Naive B cell (primary cell): ENCODE measurements at places on chromosomes 16 and 17.

- H3K4me1 ChIP-seq: no peaks in the 10 kb centered on the region
- H3K36me3 ChIP-seq: no peaks in the 10 kb centered on the region
- no peak overlapping the region for H3K4me3 ChIP-seq
- H3K27me3 ChIP-seq: peaks cover 5% of the 10 kb centered on the region
These were observed 2.4 kb upstream of the NACA2 start for GRCh38 chr17:61593426-61593825.

GRCh38 chr17:58702045-58702476 is 9.7 kb downstream of the RAD51C start:
- H3K4me1 ChIP-seq: no peaks in the 10 kb centered on the region
- H3K27me3 ChIP-seq: no peaks in the 10 kb centered on the region
- peaks cover 5% of the 10 kb centered on the region for H3K36me3 ChIP-seq

DNA sequence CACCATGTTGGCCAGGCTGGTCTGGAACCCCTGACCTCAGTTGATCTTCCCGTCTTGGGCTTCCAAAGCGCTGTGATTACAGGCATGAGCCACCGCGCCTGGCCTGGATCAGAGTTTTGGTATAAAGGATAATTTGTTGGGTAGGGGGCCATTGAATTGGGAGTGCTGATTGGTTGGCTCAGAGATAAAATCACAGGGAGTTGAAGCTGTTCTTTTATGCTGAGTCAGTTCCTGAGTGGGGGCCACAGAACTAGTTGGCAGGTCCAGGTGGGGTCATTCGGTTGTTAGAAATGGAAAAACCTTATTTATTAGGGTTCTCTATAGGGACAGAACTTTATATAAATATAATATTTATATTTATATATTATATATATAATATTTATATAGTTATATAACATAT is 147.1 kb downstream of the SSH2 start:
- no peaks in the 10 kb centered on the region for H3K36me3 ChIP-seq
- DNase-seq: no peak
- H3K27ac ChIP-seq: no peak overlapping the region

GRCh38 chr17:33560165-33560564 is 267.1 kb upstream of the ASIC2 start:
- H3K27ac ChIP-seq: no peak overlapping the region
- DNase-seq: no peak
- H3K36me3 ChIP-seq: no peaks in the 10 kb centered on the region
- H3K4me1 ChIP-seq: no peaks in the 10 kb centered on the region
- H3K27me3 ChIP-seq: no peaks in the 10 kb centered on the region
- H3K4me3 ChIP-seq: no peak overlapping the region

GRCh38 chr17:81401723-81402529 is 6.7 kb downstream of the BAHCC1 start:
- DNase-seq: no peak
- H3K4me3 ChIP-seq: peak overlapping the region; percentile 63
- H3K27me3 ChIP-seq: peaks cover 72% of the 10 kb centered on the region
- peaks cover 7% of the 10 kb centered on the region for H3K36me3 ChIP-seq

- peaks cover 4% of the 10 kb centered on the region for H3K36me3 ChIP-seq
- no peaks in the 10 kb centered on the region for H3K27me3 ChIP-seq
- no peak overlapping the region for H3K27ac ChIP-seq
- H3K4me1 ChIP-seq: peaks cover 27% of the 10 kb centered on the region
- peak overlapping the region; percentile 55 for H3K4me3 ChIP-seq
These were observed 14.6 kb downstream of the NUDT7 start for GRCh38 chr16:77736879-77737278.

DNA sequence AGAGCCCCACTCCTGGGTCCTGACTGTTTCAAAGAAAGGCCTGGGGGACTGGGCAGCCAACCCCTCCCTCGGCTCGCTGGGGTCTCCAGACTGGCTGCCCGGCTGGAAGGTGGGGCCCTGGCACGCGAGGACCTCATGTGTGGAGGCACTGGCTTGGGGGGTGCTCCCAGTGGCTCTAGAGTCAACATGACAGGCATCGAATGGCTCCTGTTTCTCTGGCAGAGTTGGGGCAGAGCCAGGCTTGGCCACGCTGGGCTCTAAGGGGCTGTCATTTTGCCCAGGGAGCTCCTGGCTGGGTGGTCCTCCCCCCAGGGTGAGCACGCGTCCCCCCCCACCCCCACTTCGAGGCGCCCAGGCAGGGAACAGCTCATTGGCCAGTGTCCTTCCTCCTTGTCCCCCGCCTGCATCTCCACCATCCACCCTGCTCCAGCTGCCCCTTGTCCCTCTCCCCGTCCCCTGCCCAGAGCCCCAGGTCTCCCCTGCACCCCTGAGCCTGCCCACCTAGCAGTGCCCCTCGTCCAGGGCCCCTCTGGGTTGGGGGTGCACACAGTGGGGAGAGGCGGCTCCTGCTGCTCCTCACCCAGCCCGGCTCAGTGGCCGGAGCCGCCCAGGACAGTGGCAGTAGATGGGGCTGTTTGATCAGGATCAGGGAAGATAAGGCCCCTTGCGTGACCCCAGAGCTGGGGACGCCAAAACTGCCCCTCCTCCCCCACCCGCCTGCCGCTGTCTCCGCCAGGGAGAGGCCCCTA is 2.7 kb downstream of the GCGR start:
- H3K4me3 ChIP-seq: no peak overlapping the region
- H3K4me1 ChIP-seq: peaks cover 12% of the 10 kb centered on the region
- no peaks in the 10 kb centered on the region for H3K36me3 ChIP-seq
- no peak overlapping the region for H3K27ac ChIP-seq
- no peak for DNase-seq

GRCh38 chr16:79484237-79484636 is 116.3 kb downstream of the MAF start:
- no peak for DNase-seq
- no peak overlapping the region for H3K4me3 ChIP-seq
- H3K4me1 ChIP-seq: no peaks in the 10 kb centered on the region
- peaks cover 23% of the 10 kb centered on the region for H3K27me3 ChIP-seq
- H3K27ac ChIP-seq: no peak overlapping the region
- H3K36me3 ChIP-seq: no peaks in the 10 kb centered on the region

DNA sequence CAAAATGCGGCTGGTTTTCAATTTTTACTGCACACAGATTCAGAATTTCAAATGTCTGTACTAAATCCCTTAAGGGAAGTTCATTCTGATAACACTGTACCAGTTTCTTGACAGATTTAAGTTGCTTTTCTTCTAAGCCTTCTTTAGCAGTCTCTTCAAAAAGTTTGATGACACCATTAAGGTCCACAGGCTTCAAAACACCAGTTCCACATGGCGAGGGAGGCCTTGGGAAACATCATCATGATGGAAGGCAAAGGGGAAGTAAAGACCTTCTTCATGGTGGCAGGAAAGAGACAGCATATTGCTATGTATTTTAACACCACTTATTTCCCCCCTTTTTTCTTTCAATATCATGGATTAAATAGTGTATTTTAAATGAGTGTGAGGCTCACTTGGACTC is 24.5 kb downstream of the NLRC5 start:
- H3K4me1 ChIP-seq: peaks cover 34% of the 10 kb centered on the region
- no peak for DNase-seq
- no peaks in the 10 kb centered on the region for H3K27me3 ChIP-seq
- H3K4me3 ChIP-seq: no peak overlapping the region

- H3K4me1 ChIP-seq: peaks cover 9% of the 10 kb centered on the region
- no peak for DNase-seq
- peaks cover 3% of the 10 kb centered on the region for H3K36me3 ChIP-seq
- H3K27me3 ChIP-seq: no peaks in the 10 kb centered on the region
These were observed 18.6 kb downstream of the FLOT2 start for GRCh38 chr17:28878981-28879380.

- peaks cover 7% of the 10 kb centered on the region for H3K4me1 ChIP-seq
- no peak for DNase-seq
- no peaks in the 10 kb centered on the region for H3K36me3 ChIP-seq
These were observed 4.0 kb upstream of the SMTNL2 start for GRCh38 chr17:4580291-4580690.

- H3K4me3 ChIP-seq: no peak overlapping the region
- H3K36me3 ChIP-seq: no peaks in the 10 kb centered on the region
- no peaks in the 10 kb centered on the region for H3K27me3 ChIP-seq
- peak overlapping the region; percentile 79 for H3K27ac ChIP-seq
- peaks cover 6% of the 10 kb centered on the region for H3K4me1 ChIP-seq
- DNase-seq: no peak
These were observed 55.3 kb downstream of the USP22 start for GRCh38 chr17:20987511-20987910.

- no peak for DNase-seq
- H3K4me3 ChIP-seq: no peak overlapping the region
- no peak overlapping the region for H3K27ac ChIP-seq
- H3K27me3 ChIP-seq: peaks cover 6% of the 10 kb centered on the region
- H3K36me3 ChIP-seq: no peaks in the 10 kb centered on the region
These were observed 44.5 kb downstream of the ZNRF1 start for GRCh38 chr16:75043175-75043895.

- no peak overlapping the region for H3K4me3 ChIP-seq
- no peaks in the 10 kb centered on the region for H3K27me3 ChIP-seq
- peaks cover 43% of the 10 kb centered on the region for H3K36me3 ChIP-seq
- DNase-seq: no peak
These were observed 203.7 kb downstream of the PHKB start for GRCh38 chr16:47664653-47665325.

DNA sequence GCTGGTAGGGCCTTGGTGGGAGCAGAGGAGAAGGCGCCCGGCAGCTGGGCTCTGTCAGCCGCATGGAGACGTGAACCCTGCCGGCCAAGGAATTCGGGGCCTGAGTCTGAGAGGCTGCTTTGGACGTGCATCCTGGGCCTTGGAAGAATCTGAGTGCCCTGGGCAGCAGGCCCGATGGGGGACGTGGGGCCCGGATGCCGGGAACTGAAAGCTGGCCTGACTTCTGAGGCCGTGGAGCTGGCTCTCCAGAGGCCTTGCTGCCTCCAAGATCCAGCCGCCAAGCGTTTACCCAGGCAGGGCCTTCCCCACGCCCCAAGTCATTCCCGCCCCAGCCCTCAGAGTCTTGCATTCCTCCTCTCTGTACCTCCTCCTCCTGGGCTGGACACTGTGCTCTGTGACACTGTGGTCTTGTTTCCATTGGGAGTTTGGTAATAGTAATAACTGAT is 37.2 kb downstream of the NKD1 start:
- H3K4me1 ChIP-seq: peaks cover 17% of the 10 kb centered on the region
- no peak overlapping the region for H3K4me3 ChIP-seq
- H3K27ac ChIP-seq: no peak overlapping the region
- no peak for DNase-seq

DNA sequence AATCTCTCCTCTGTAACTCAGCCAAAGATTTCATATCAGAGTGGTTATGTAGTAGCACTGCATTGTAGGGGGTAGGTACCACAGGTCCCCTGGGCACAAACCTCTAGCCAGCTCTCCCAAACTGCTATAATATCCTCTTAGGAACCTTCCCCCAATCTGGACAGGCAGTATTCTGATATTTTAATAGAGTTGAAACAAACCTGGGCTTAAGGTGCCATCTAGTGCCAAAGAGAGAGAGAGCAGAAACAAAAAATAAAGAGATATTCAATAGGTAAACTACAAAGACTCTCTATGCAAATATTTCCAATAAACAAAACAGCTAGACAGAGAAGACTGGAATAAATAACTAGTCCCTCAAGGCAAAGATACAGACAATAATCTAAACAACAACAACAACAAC is 1070.0 kb downstream of the CDH11 start:
- H3K4me3 ChIP-seq: no peak overlapping the region
- no peak for DNase-seq
- no peaks in the 10 kb centered on the region for H3K27me3 ChIP-seq

GRCh38 chr16:12511708-12512107 is 292.0 kb downstream of the CPPED1 start:
- peaks cover 15% of the 10 kb centered on the region for H3K36me3 ChIP-seq
- H3K27me3 ChIP-seq: no peaks in the 10 kb centered on the region
- no peak for DNase-seq
- H3K27ac ChIP-seq: peak overlapping the region; percentile 66
- H3K4me1 ChIP-seq: peaks cover 56% of the 10 kb centered on the region

DNA sequence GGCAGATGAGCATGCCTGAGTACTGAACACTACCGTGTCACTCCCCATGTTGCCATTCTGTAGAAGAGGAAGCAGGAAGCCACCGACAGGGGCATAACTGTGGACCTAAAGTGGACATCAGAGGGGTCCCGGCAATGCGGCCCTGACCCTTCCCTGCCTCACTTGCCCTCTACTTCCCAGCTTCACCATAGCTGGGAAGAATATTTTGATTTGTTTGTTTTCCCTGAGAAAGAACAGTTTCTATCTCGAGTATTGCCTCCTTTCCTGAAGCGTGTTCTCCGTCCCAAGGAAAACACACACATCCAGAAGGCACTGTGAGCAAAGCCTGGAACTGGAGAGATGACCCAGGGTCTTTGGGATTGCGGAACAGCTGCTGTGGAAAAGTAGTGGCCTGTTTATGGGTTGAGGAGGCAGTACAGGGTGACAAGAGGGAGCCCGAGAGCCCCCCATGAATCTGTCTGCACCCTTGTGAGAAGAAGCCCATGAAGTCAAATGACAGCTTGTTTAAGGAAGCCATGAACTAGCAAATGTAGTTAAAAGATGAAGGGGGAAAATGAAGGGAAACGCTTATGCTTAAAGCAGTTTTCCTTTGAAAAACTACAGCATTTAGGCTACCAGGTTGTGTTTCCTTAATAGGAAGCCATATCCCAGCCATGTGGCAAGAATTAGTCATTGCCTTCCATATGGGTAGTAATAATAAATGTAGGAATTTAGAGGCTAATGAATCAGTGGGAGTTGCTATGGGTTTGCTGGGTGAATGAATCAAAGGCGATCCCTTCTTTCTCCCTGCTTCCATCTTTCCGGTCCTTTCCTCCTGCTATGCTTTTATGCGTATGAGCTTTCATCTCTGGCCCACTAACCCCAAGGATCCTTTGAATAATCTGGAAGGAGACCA is 90.0 kb upstream of the TBX2 start:
- no peak overlapping the region for H3K4me3 ChIP-seq
- no peaks in the 10 kb centered on the region for H3K36me3 ChIP-seq
- H3K4me1 ChIP-seq: no peaks in the 10 kb centered on the region
- DNase-seq: no peak

DNA sequence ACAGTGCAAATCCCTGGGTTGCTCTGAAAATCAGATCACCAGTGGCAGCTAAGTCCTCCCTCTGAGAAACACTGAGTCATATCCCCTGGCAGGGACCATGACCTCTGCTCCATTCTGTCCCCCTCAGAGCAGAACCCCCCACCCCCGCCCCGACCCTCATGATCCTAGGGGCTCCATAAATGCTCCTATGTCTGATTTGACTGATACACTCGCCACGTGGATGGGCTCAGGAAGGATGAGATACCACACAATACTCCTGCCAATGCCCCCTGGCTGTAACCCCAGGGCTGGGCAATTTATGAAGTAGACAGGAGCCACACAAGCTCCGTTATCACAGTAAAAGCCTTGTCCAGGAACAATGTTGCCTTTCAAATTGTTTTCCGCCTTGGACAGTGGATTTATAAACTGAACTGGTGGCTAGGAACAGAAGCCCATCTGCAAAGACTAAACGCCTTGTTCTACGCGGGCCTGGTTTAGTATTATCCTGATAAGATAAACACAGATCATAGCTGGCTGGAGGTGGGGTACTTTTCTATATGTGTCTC is 394.8 kb downstream of the SLC39A11 start:
- H3K4me1 ChIP-seq: no peaks in the 10 kb centered on the region
- DNase-seq: no peak
- no peak overlapping the region for H3K27ac ChIP-seq
- peaks cover 20% of the 10 kb centered on the region for H3K36me3 ChIP-seq

- H3K4me3 ChIP-seq: no peak overlapping the region
- peaks cover 4% of the 10 kb centered on the region for H3K27me3 ChIP-seq
- H3K27ac ChIP-seq: no peak overlapping the region
- no peak for DNase-seq
- peaks cover 4% of the 10 kb centered on the region for H3K4me1 ChIP-seq
These were observed 15.4 kb downstream of the SMTNL2 start for GRCh38 chr17:4599505-4600281.
